ENCODE measurements at places on chromosomes 6 and 20.

DNA sequence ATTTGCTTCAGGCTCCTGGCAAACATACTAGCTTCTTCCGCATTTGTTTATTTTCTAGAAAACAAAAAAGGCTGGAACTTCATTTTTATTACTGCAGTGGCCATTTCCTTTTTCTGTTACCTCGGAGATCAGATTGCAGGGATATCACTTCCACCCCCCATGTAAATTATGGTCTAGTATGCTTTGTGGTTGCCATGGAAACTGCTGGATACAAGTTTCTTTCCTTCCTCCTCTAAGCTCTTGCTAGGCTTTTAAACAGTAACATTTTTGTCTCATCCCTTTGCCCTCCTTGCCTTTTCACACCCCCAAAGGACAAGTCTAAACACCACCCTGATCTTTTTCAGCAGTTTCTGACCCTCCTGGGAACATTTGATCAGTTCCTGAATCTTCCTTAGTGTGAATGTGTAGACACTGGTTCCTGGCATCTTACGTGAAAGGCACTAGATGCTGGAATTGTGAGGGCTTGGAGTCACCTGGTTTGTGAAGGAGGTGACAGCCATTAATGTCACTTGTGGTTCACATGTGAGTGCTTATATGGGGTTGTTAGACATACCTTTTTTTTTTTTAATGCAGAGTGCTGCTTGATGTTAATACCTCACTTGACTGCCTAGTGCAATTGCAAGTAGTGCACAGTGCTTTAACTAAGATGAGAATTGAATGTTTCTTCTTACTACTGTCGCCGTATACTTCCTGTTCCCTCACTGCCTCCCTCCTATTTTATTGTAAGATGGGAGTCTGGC, 181.6 kb downstream of the JARID2 start:
- no peak for DNase-seq

DNA sequence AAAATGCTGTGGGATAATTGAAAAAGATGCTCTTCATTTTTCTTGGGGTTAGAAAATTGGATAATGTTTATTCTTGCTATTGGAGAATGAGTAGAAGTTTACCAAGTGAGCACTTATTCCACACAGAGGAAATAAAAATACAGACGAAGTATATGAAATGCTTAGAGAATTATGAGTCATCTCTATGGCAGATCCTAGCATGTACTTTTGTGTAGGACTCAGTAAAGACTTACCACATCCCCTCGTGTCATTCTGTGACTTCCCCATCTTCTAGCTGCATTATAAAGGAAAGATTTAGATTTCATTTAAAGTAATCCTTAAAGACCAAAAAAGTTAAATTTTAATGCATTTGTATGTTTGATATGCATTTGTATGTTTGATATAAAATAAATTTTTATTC, 685.6 kb downstream of the TBC1D32 start:
- no peak for DNase-seq

- DNase-seq = peak; percentile 71
Observed at GRCh38 chr20:48797275-48797825, 30.4 kb downstream of the PREX1 start.

- DNase-seq = no peak
Observed at GRCh38 chr20:36400909-36401735, 95.0 kb downstream of the DLGAP4 start.

GRCh38 chr20:62642051-62642665, at the start of gene SLCO4A1:
TSS of gene SLCO4A1 (plus strand) at chr20:62642503. CDS start at chr20:62656455, 13,952 bp downstream.
- DNase-seq = peak; percentile 70

- no peak for DNase-seq
Observed at GRCh38 chr6:9875605-9876353, 539.1 kb downstream of the TFAP2A start.

DNA sequence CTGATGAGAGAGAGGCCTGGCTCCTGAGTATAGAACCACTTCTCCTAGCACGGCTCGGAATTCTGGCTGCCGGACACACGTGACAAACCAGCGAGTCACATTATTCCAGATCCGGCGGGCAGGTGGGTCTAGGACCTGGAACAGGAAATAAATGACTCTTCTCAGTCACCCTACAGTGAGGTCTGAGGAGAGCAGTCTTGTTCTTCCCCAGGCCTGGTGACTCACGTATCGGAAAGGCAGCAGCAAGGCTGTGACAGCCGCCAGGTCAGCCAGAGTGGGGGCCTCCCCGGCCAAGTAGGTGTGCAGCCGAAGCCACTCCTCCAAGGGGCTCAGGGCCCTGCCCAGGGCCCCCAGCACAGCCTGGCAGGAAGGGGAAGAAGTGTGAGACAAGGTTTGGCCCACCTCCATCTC, 2.8 kb downstream of the VARS1 start:
- no peak for DNase-seq

DNA sequence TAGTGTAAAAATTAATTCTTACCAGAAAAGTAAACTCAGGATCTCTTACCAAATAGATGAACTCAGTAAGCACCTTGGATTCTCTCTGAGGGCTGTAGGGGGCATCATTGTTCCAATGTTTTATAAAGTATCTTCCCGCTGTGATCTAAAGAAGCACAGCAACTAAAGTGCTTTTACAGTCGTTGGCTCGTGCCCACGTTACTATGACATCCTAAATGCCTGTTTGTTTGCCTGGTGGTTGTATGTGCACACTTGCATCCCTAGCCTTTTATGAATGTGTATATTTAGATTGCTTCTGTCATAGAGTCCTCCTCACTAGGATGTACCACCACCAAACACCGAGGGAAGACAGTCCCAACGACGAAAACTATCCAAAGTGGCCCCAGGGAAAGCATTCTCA, 34.5 kb downstream of the SLX4IP start:
- DNase-seq = peak; percentile 28

- no peak for DNase-seq
Observed at GRCh38 chr6:148422085-148422484, 79.4 kb downstream of the SASH1 start.

DNA sequence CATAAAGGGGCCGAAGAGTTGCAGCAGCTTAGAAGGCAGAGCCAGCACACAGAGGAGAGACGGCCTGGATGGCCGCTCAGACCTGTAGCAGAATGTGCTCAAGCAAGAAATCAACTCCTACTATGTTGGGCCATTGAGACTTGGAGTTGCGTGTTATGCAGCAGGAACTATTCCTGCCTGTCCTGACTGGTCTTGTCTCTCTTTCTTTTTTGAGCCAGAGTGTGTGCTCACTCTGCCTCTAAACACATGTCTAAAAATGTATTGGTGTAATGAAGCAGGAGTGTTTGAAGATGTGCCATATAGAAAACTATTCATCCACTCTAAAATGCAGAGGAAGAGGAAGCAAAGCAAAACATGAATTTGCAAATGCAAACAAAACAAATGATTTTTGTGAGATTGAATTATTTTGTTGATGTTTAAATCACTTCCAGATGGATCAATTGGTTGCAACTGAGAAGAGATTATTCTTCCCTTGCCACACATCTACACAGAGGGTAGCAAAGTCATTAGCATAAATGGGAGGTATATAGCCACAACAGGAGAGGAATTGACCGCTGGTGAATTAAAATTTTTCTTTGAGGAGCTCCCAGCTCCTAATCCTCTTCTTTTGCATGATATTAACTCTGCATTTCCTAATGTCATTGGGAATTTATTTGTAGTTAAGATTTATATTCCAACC, 20.4 kb upstream of the SYNJ2 start:
- no peak for DNase-seq

GRCh38 chr6:26312501-26313397, 52.2 kb upstream of the BTN3A2 start:
- DNase-seq = peak; percentile 84

- no peak for DNase-seq
Observed at GRCh38 chr6:122565708-122566107, 44.5 kb upstream of the PKIB start.

- no peak for DNase-seq
Observed at GRCh38 chr20:35600176-35600992, 15.2 kb upstream of the SPAG4 start.

GRCh38 chr6:147648916-147649315, 140.4 kb downstream of the SAMD5 start:
- no peak for DNase-seq

DNA sequence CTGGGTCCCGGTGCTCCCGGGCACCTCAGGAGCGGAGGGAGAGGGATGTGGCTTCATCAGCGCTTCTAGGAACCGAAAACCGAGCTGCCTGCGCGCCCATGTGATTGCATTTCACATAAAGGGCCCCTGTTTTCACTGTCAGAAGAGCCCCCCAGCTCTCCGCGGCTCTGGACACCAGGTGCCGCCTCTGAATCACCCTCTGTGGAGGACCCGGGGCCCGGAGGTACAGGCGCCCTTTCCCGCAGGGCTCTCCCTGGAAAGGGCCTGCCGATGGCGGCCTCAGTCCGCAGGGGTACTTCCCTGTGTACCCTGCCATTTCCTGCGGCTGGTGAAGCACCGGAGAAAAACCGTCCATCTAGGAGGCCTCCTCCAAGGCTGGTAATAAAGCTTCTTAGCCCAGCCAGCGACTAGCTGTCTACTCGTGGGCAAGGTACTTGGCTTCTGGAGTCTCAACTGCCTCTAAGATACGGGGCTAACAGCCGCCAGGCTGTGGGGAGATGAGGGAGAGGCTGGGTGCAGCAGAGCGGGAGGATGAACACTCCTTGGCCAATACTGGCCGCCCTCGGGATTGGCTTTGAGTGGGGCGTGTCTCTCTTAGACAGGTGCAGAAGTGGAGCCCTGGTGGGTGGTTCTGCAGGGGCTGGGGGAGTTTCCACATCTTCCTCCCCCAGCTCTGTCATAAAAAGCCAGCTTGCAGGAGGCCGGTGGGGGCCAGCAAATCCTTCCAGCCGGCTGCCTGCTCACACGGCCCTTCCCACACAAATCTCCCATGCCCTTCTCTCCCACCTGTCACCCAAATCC, 1.6 kb downstream of the PPP1R16B start:
- no peak for DNase-seq

- no peak for DNase-seq
Observed at GRCh38 chr6:4084444-4085331, 5.8 kb upstream of the FAM217A start.

DNA sequence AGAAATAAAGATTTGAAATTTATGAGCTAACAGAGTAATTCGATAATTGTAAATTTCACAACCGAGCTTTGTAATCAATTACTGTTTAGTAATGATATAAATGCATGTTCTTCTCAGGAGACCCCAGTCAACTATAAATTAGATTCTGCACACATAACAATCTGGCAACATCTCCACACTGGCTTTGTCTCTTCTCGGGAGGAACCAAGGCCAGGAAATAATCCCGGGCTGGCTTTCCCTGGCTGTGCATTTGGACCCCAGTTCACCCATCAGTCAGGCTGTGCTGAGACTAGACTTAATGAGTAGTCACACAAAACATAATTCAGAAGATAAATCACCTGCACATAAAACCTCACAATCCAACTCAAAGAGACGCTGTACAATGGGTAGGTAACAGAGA, 65.5 kb downstream of the PTPRT start:
- no peak for DNase-seq

- no peak for DNase-seq
Observed at GRCh38 chr6:56528412-56528841, 114.3 kb downstream of the DST start.

DNA sequence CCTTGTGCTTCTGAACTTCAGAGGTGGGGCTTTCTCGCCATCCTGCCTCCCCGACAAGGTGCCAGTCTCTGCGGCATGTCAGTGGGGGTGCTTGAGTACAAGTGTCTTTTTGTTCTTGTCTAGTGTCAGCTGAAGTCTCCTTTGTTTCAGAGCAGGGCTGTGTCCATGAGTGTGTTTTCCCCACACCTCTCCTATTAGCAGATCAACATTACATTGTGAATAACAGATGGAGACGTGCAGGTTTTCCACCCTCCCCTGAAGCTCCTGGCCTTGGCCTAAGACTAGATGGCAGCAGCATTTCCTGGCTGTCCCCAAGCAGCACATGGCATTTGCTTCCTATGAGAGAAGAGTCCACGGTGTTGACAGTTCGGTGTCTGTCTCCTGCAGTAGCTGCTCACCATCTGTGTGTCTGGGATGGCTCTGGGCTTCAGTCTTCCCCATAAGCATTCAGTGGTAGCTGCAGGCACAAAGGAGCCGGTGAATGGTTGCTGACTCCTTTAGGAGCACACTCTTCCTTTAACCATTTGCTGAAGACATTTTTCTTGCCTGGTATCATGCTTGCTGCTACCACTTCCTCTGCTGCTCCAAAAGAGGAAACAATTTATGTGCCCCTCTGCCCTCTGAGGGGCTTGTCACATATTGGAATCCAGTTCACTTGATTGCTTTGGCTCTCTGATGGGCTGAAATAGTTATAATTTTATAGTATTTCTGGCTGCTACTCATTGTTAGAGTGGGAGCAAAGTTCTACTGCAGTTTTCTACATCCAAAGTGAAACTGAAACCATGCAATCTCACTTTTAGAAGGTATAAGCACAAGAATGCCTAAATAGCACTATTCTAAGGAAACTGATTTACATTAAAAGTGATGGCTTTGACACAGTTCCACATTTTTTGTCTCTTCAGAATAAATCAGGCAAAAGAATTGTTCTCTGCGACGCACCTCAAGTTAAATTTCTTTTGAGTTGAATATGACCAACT, 913.0 kb downstream of the C6orf118 start:
- DNase-seq = peak; percentile 30

- no peak for DNase-seq
Observed at GRCh38 chr6:143410859-143411270, 39.6 kb downstream of the ADAT2 start.

- no peak for DNase-seq
Observed at GRCh38 chr20:34365765-34366213, 2.7 kb downstream of the ITCH start.

- DNase-seq = no peak
Observed at GRCh38 chr6:53159558-53159957, 10.9 kb upstream of the GCM1 start.

DNA sequence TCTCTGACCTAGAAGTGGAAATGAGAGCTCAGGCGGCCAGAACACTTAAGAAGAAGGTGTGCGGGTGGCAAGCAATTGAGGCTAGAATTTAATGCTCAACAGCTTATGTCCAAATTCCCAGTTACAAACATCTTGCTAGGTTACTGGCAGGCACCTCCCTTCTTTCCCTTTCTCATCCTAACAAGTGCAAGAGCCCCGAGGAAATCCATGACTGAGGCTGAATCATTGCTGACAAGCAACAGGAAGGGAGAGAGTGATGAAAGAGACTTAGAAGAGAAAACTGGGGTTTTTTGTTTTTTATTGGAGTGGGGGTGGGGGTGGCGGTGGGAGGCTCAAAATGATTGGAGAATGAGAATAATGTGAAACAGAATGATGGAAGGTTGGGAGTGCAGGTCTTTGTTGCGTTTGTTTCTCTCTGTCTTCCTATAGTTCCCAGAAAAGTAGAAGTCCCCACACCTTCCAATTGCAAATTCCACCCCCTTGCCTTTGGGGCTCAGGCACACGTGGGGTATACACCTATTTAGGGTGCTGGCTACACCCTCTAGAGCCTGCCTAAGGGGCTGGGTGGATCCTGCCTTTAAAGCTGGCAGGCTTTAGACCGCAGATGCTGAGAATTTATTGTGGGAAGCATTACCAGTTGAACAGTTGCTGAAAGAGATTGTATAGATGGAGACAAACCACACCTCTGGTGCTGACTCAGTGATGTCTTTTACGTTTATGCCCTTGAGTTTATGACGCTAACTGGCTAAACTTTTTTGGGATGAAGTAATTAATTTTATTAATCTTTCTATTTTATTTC, 1.4 kb downstream of the FAM83B start:
- no peak for DNase-seq

All from dorsolateral prefrontal cortex (tissue), 122 donors.